Lower leg skin (tissue), 4 donors: ENCODE measurements at places on chromosomes 2 and 18. TPM values are rescaled to one million over a fixed set of nuclear protein-coding genes. Genes with fewer than 3 reads are reported as not detected.
A peak's percentile ranks its signal among the peaks of the same experiment; 100 is the strongest.

Gene COL4A4
- total RNA-seq: 0.58 TPM

Gene TCF23
- not detected for total RNA-seq

Gene LRATD1
- 61.0 TPM for total RNA-seq

Gene TOGARAM2
- total RNA-seq: 1.8 TPM

Gene TRIB2
- 26.7 TPM for total RNA-seq

Gene EVA1A
- 10.3 TPM for total RNA-seq

Gene SRD5A2
- not detected for total RNA-seq

Gene SELENOI
- total RNA-seq: 25.7 TPM

Gene SCG2
- total RNA-seq: 1.8 TPM

Gene LRRC30
- not detected for total RNA-seq

Gene FNDC4
- 2.6 TPM for total RNA-seq

Gene MOGAT1
- not detected for total RNA-seq

Gene CROCC2
- total RNA-seq: 0.10 TPM

Gene TMEM17
- 1.3 TPM for total RNA-seq

- no peak for DNase-seq
Observed at GRCh38 chr2:191322828-191323506, 77.8 kb downstream of the MYO1B start.

- DNase-seq: no peak
Observed at GRCh38 chr18:5095239-5095638, 101.8 kb downstream of the AKAIN1 start.

DNA sequence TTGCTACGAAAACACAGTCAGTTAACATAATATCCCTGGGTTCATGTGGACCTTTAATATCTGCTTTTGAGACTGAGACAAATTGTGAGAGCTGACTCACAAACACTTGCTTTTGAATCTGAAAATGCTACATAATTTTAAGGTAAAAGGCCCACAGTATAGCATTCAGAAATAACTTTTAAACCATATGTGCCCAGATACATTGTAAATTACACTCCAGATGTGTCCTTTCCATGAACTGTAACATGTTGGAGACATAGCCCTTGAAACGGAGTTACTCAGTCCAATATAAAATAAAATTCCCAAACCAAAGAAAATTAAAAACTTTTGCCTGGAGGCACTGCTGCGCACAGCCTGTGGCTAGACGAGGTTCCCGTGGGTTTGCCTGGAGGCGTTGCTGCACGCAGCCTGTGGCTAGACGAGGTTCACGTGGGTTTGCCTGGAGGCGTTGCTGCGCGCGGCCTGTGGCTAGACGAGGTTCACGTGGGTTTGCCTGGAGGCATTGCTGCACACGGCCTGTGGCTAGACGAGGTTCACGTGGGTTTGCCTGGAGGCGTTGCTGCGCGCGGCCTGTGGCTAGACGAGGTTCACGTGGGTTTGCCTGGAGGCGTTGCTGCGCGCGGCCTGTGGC is 131.9 kb upstream of the ALKAL2 start:
- no peak for DNase-seq

DNA sequence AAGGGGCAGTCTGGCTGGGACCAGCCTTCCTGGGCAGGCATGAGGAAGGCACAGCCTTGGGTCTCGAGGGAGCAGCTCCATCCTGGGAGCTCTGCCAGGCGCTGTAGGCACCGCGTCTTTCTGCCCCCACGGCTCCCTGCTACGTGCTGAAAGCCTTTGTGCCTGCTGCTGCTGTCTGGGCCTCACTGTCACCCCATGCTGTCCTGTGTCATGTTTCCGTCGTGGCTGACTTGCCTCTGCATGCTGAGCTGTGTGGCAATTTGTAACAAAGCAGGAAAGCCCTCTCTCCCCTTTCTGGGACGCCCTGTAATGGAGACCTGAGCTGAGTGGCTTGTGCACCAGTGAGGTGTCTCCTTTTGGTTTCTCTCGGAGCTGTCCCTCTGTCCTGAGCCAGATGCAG is 152.5 kb downstream of the TSN start:
- DNase-seq: no peak

GRCh38 chr2:12262681-12263436 is 453.9 kb upstream of the TRIB2 start:
- DNase-seq: no peak

GRCh38 chr2:72843301-72843700 is 17.5 kb upstream of the EXOC6B start:
- DNase-seq: no peak

- no peak for DNase-seq
Observed at GRCh38 chr2:236209996-236210395, 41.8 kb upstream of the GBX2 start.

GRCh38 chr18:965921-966758 is 61.5 kb downstream of the ADCYAP1 start:
- DNase-seq: no peak

DNA sequence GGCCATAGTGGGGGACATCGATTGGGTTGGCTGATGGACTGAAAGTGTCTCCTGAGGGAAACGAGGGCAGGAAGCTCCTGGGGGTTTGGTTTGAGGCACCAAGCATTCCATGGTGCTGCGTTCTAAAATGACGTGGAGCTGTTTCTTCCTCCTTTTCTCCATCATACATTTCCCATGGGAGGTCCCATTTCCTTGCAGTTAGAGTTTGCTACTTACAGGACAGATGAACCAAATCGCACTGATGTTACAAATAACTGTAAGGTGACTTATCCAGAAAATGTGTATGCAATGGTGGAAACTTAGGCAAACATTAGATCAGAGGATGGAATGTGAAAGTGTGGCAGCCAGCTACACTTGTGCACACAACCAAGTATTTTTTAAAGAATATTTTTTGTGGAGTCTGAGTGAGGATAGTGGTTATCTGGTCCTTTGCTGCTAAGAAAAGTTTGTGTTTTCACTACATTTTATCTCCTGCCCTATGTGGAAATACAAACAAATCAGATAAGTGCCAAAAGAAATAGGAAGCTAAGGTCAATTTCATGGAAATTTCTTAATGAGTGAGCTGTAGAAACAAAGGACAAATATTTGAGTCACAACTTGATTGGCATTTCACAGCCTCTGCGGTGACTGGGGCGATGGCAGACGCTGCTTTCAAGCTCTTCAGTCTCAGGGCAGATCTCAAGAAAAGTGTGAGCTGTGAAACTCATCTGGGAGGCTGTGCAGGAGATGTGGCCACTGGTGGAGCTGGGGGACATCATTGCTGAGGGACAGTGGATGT is 256.2 kb downstream of the TSN start:
- DNase-seq: no peak

GRCh38 chr2:98799375-98800329 is 68.7 kb upstream of the MGAT4A start:
- DNase-seq: no peak

DNA sequence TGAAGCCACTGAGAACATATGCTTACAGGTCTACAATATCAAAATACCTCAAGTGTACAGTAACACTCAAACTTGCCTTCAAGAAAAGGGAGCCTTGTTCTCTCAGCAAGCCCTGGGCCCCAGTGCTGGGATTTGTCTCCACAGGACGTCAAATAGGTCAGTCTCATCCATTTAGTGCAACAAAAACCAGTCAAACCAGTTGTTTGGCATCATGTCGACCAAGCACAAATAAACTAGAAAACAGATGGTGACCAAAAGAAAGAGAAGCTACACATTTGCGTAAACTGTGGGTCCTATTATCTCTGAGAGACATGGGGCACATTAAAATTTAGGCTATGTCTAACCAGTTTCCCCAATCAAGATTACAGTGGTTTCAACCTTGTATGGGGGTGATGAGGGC is 182.6 kb upstream of the PKDCC start:
- DNase-seq: no peak

GRCh38 chr18:48889115-48889941 is 61.4 kb downstream of the SMAD7 start:
- DNase-seq: no peak

GRCh38 chr2:178006710-178007109 is 65.9 kb downstream of the PDE11A start:
- no peak for DNase-seq

GRCh38 chr2:111148925-111149324 is 28.2 kb downstream of the BCL2L11 start:
- DNase-seq: no peak

DNA sequence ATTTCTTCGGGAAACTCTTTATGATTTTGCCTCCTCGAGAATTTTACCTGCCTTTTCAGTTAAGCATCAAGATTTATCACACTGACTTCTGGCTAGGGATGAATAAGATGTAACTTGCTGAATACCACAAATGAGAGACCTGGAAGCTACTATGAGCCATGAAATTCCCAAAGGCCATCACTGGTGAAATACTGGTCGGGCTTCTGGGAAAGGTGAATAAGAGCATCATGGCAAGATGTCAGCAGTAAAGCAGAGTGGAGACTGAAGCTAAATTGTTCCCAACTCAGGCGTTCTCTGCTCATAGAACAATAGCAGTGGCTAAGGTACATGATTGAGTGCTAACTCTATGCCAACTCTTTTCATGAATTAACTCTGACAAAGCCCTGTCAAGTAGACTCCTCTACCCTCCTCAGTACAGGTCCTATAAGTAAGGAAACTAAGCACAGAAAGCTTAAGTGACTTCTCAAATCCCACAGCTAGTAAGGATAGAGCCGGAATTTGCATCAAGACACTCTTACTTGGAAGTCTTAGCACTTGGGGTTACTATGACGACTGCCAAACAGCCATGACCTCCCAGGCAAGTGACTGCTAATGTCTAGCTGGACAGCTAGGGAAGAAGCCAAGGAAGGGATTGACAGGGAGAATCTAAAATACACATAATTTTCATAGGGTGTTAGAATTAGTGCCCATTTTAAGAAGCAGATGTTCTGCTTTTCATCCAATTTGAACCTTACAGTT is 22.7 kb upstream of the DSC3 start:
- DNase-seq: no peak

- DNase-seq: peak; percentile 89
Observed at GRCh38 chr2:100416935-100417710, at the start of gene CHST10. TSS of gene CHST10 (minus strand) at chr2:100417668. CDS start at chr2:100406675, 10,993 bp downstream.

DNA sequence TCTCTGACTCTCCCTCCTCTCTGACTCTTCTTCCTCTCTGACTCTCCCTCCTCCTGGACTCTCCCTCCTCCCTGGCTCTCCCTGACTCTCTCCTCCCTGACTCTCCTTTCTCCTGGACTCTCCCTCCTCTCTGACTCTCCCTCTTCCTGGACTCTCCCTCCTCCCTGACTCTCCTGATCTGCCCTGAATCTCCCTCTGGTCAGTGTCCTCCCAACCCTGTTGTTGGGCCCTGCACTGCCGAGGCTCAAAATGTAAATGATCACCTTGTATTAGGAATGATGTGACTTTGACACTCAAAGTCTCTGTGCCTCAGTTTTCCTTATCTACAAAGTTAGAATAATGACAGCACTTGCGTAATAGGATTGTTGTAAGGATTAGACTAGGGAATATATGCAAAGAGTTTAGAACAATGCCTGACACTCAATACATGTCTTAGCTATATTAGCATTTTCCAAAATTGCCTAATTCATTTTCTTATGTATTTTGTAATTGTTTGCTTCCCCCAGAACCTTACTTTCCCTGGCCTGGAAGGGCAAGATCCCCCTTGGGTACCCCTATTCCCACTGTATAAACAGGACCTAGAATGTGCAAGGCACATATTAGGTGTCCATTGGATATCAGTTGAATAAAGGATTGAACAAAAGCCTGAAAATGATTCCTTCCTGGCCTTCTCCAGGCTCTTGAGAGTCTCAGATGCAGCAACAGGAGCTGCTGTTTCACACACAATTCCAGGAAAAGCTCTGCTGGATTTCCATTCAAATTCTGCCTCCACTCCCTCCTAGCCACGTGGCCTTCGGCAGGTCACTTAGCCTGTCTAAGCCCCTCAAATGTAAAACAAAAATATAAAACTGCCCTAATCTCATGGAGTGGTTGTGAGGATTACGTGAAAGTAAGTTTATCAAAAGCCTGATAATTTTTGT is 170.1 kb downstream of the INHBB start:
- DNase-seq: no peak
